Stomach (tissue), 19 donors: ENCODE measurements at places on chromosomes 7 and 10. TPM values are rescaled to one million over a fixed set of nuclear protein-coding genes. Genes with fewer than 3 reads are reported as not detected.

Gene CLDN3
- 2.6 TPM for total RNA-seq

Gene TAS2R41
- not detected for total RNA-seq

- no peaks in the 10 kb centered on the region for H3K27me3 ChIP-seq
- no peaks in the 10 kb centered on the region for H3K36me3 ChIP-seq
- peak overlapping the region; percentile 88 for H3K27ac ChIP-seq
- no peak for DNase-seq
- peaks cover 30% of the 10 kb centered on the region for H3K4me1 ChIP-seq
- H3K4me3 ChIP-seq = peak overlapping the region; percentile 68
Measured at GRCh38 chr7:156639426-156640256, 933 bp upstream of the RNF32 start.

Gene KLF14
- total RNA-seq = not detected

DNA sequence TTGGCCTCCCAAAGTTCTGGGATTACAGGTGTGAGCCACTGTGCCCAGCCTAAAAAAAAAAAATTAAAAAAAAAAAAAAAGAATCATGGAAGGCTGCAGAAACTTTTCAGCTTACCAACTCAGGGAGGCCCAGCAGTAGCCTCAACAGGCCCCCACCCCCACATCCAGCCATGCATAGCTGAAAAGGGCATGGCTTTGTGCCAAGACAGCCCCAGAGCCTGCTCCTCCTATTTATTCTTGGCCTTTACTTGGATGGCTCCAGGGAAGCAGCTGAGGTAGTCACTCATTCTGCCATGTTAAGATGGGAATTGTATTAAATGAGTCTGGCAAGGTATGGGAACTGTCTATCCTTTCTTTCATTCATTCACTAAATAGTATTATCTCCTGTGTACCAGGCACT lies 13.7 kb upstream of the CNNM2 start:
- no peaks in the 10 kb centered on the region for H3K27me3 ChIP-seq
- no peaks in the 10 kb centered on the region for H3K4me1 ChIP-seq
- H3K4me3 ChIP-seq = no peak overlapping the region
- no peaks in the 10 kb centered on the region for H3K36me3 ChIP-seq
- no peak for DNase-seq
- no peak overlapping the region for H3K27ac ChIP-seq

- H3K27me3 ChIP-seq = no peaks in the 10 kb centered on the region
- no peaks in the 10 kb centered on the region for H3K36me3 ChIP-seq
- peaks cover 9% of the 10 kb centered on the region for H3K4me1 ChIP-seq
- no peak for DNase-seq
- no peak overlapping the region for H3K27ac ChIP-seq
Measured at GRCh38 chr7:359226-359765, 69.3 kb downstream of the FOXL3 start.

- H3K4me3 ChIP-seq = no peak overlapping the region
- no peaks in the 10 kb centered on the region for H3K36me3 ChIP-seq
- H3K4me1 ChIP-seq = no peaks in the 10 kb centered on the region
- no peak for DNase-seq
Measured at GRCh38 chr7:48875045-48875916, 49.1 kb upstream of the CDC14C start.

- no peaks in the 10 kb centered on the region for H3K36me3 ChIP-seq
- no peaks in the 10 kb centered on the region for H3K27me3 ChIP-seq
- no peak for DNase-seq
- H3K4me3 ChIP-seq = no peak overlapping the region
Measured at GRCh38 chr7:121388950-121389349, 7.2 kb downstream of the FAM3C start.

DNA sequence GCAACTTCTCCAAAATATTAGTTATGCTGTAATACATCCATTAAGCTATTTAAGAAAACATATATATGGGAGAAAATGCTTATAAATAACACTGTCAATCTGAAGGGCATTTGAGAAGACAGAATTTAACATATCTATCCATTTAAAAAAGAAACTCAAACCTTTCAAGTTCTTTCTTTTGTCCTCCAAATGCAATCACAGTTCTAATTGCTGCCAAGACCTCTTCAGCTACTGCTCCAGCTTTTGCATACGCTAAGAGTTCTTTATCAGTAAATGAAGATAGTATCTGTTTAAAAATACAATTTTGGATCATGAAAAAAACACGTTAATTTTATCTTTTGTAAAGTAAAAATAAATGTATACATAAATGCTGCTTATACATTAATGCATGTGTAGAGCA lies 39.6 kb downstream of the ABCB1 start:
- no peak overlapping the region for H3K4me3 ChIP-seq
- no peaks in the 10 kb centered on the region for H3K27me3 ChIP-seq
- no peaks in the 10 kb centered on the region for H3K4me1 ChIP-seq
- H3K27ac ChIP-seq = no peak overlapping the region

Gene TRIM24
- 14.7 TPM for total RNA-seq
